NCI-H460 (cell line): ENCODE measurements at places on chromosomes 6 and 20.

- no peak for DNase-seq
Observed at GRCh38 chr6:87806099-87806498, 104.1 kb upstream of the AKIRIN2 start.

DNA sequence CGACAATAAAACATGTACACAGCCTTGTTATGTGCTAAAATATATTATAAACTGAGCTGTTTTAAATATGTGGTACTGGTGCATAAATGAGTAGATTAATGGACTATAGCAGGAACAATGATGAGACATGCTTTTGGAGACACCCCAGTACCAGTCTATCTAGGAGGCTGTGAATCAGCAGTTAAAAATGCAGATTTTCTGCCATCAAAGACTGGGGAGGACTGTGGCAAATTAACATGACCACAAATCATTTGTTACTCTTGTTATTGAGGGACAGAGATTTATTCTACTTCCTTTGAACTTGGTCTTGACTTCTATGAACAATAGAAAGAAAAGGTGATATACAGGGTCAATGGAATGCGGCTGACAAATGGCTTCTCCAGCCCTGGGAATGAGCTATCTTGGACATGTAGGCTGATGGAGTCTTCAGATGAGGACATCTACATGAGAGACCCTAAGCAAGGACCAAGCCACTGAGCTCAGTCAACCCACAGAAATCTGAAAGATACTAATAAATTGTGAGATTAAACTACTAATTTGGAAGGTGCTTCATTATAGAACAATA lies 551.7 kb upstream of the GJE1 start:
- DNase-seq: no peak

DNA sequence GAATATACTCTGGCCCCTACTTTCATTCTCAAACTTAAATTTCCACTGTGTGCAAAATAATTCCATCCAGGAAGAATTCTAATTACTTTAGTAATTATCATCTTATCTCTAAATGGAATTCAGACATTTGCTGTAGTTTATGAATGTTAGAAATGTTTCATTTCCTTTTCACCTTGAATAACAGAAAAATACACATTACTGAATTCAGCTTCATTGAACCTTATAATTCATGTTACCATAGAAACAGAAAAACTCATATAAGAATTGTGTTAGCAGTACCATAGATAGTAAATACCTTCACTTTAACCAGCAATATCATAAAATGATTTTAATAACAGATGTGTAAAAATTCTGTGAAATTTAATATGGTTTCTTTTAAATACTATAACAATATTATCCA lies 514.9 kb downstream of the CDKAL1 start:
- no peak for DNase-seq

GRCh38 chr6:27591699-27592480 lies 119.0 kb upstream of the ZNF184 start:
- DNase-seq: peak; percentile 53

DNA sequence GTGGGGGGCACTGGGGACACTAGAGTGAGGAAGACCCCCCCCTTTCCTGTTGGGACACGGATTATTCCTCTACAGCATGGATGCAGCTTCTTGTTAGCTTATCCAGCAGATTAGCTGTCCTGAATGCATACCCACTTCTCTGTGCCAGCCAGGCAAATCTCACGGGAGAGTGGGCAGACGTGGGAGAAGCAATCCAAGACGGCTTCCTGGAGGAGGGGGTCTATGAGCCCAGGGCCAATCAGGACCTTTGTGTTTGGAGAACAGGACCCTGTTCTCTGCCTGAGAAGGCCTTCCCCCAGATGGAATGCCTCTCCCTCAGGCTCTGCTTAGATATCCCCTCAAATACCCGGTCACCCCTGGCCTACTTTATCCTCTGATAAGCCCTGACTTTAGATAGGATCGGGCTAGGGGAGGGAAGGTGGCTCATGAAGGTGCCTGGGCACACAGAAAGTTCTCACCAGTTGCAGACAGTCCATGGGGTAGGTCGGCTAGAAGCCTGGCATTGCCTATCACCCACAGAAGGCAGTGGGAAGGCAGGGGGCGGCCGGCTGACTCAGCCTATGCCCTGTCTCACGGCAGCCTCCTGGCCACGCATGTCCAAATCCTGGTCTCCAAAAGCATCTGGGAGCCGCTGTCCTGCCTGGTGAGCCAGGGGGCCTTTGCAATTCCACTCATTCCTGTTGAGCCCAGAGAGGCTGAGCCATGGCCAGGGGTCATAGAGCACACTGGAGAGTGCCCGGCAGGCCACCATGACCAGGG lies 34.7 kb downstream of the SUN5 start:
- DNase-seq: no peak
